ENCODE measurements at places on chromosomes 3 and 15.
A peak's percentile ranks its signal among the peaks of the same experiment; 100 is the strongest.

DNA sequence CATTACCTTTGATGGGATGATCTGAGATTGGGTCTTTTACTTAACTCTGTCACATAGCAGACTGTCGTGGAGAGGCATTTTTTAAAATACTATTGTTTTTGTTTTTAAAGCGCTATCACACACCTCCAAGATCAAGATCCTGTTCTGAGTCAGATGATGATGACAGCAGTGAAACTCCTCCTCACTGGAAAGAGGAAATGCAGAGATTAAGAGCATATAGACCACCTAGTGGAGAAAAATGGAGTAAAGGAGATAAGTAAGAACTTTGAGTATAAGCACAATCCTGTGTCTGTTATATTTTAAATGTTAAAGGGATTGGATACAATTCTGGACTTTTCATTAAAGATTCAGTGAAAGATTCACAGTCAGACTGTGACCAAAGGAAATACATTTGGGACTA is 18.4 kb upstream of the ZBTB47 start:
- DNase-seq = no peak

GRCh38 chr15:50740955-50741354 is 24.6 kb downstream of the SPPL2A start:
- no peak for DNase-seq

DNA sequence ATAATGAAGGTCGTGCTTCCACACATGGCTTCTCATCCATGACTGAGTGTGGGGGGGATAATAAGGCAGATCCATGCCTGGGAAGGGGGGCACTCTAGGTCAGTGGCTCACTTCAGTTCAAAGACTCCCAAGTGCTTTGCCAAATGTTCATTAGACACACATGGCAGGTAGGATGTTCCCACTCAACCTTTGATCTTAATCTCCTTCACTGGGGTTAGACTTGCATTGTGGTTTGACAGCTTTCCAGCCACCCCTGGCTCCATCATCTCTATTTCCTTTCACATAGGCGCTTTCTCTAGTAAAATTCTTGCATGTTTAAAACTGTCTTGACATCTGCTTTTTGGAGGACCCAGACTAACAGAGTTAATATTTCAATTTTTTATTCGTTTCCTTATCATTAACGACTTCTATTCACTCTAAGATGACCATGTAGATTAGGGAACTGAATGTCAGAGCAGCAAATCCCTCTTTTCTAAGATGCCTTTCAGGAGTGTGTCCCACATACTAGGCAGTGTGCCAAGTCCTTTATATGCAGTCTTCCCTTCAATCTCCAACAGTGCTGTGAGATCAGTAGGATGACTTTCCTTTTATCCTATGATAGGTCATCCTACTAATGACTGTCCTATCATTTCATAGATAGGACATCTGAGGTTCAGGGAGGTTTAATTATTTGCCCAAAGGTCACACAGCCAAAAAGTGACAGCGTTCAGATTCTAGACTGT is 57.9 kb downstream of the BTD start:
- no peak for DNase-seq

- no peak for DNase-seq
Measured at GRCh38 chr3:183818041-183818620, 7.2 kb downstream of the MAP6D1 start.

GRCh38 chr15:40925495-40925862 is 3.7 kb upstream of the DLL4 start:
- DNase-seq = no peak

GRCh38 chr3:65948841-65949573 is 89.7 kb downstream of the MAGI1 start:
- DNase-seq = peak; percentile 84

DNA sequence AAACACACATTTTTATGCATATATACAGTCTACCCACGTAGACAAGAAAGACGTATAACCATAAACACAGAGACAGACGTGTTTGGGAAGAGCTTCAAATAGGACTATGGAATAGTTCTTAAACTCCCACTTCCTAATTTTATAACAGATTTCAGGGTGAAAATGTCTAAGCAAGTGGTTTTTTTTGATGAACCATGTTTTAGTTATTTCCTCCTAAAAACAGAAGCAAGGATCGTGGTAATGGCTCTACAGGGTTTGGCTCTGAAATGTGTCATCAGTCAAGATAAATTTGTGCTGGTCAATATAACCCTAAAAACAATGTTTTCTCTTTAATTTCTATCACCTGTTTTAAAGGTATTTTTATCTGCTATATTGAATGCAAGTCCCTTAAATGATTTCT is 58.2 kb downstream of the FMN1 start:
- DNase-seq = no peak

DNA sequence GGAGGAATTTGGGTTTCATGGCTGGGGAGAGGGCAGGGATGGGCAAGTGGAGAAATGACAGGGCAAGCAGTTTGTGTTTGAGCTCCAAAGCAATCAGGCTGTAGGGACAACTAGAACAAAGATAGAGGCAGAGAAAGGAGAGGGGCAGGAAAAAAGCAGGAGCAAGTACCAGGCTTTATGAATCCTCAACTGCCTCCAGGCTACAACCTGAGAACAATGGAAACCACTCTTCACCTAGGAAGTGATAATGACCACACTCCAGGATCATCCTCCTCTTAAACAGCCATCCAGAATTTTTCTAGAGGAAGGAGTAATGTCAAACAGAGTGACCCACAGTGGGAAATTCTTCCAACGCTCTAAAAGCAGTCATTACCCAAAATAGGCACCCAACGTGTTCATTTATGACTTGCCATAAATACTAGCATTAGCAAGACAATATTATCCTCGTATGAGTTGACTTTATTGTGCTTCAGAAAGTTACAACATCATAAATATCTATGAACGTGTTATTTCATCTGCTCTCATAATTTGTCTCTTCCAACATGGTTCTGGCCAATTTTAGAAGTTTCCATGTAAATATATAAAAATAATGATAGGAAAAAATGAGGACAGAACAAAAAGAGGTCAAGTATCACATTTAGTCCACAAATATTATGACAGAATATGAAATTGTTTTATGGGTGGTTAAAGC is 50.5 kb downstream of the TNFAIP8L3 start:
- DNase-seq = no peak

- DNase-seq = peak; percentile 20
Measured at GRCh38 chr15:94671858-94672532, 440.6 kb downstream of the MCTP2 start.

DNA sequence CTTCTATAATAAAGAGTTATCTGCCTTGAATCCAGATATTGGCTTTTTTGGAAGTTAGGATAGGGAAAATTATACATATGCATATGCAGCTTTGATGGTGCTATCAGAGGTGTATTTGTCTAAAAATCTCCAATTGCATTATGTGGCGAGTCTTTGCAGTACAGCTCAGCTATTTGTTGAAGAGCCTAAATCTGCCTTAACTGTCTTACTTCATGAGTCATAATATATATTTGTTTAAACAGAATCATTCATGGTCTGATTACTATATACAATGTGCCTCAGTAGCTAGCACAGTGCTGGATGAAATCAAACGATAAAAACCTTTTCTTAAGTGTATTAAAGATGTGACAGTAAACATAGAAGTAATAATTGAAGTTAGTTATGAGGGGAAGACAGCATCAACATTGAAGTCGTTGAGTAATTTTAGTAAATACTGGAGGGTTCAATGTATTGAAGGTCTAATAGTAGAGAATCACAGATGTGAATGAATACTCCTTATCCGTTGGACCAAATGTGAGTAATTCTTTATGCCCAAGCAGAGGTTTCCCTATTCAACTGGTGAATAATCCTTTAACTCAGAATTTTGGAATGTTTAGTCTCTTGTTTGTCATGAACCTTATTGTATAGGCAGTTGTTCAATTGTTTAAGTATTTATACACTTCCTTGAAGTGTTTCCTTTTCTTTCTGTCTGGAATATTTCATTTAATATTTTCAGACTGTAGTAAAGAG is 74.8 kb upstream of the NAALADL2 start:
- no peak for DNase-seq

DNA sequence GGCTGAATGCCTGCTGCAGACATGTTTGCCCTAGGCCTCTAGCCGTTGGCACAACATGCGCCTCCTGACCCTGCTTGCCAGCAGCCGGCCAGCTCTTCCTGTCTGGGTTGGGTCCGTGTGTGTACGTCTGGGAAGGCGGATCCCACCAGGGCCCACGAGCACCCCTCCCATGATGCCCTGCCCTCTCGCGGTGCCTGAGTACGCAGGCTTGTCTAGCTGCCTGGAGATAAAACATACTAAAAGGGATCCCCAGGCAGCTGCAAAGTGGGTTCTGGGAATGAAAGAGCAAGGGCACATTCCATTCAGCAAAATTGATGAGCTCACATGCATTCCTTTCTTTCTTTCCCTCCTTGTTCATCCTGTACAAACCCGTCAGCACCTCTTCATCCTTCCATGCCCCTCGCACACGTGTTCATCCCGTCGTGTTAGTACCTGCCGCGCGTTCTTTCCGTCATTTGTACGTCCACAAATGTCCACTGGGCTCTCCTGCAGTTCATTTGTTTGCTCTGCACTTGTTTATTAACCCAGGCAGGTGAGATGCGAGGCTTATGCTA is 74.3 kb downstream of the FBLN2 start:
- DNase-seq = peak; percentile 23

GRCh38 chr3:77326586-77326985 is 286.7 kb downstream of the ROBO2 start:
- DNase-seq = no peak

- DNase-seq = peak; percentile 40
Measured at GRCh38 chr15:61834076-61834697, 226.1 kb downstream of the VPS13C start.

- DNase-seq = peak; percentile 46
Measured at GRCh38 chr15:68278595-68279405, 1.3 kb downstream of the FEM1B start.

- DNase-seq = no peak
Measured at GRCh38 chr3:72233571-72233970, 448.6 kb upstream of the PROK2 start.

DNA sequence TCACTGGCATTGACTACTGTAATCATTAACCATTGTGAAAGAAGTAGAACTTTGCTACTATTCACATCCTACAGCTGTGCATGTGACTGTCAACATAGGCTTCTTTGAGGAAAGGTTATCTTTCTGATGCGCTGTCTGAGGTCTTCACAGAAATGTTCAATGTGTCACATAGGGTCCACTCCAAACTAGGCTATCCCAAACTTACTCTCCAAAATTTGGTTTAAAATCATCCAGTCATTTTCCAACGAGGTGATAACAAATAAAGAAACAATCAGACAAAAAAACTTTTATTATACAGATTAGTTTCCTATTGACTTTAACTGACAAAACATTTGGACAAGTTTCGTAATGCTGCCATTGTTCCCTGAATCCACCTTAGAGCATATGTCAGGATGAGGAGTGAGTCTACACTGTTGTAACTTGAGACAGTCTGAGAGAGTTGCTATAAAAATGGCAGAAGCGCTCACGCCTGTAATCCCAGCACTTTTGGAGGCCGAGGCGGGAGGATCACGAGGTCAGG is 511.6 kb downstream of the PLOD2 start:
- DNase-seq = peak; percentile 31

GRCh38 chr3:133268726-133269134 is 131.1 kb upstream of the BFSP2 start:
- peak; percentile 9 for DNase-seq

- no peak for DNase-seq
Measured at GRCh38 chr3:187639927-187640568, 30.1 kb downstream of the SST start.

GRCh38 chr3:115808244-115808643 is 184.9 kb downstream of the GAP43 start:
- no peak for DNase-seq

GRCh38 chr15:69489073-69489571 is 36.5 kb downstream of the RPLP1 start:
- no peak for DNase-seq

DNA sequence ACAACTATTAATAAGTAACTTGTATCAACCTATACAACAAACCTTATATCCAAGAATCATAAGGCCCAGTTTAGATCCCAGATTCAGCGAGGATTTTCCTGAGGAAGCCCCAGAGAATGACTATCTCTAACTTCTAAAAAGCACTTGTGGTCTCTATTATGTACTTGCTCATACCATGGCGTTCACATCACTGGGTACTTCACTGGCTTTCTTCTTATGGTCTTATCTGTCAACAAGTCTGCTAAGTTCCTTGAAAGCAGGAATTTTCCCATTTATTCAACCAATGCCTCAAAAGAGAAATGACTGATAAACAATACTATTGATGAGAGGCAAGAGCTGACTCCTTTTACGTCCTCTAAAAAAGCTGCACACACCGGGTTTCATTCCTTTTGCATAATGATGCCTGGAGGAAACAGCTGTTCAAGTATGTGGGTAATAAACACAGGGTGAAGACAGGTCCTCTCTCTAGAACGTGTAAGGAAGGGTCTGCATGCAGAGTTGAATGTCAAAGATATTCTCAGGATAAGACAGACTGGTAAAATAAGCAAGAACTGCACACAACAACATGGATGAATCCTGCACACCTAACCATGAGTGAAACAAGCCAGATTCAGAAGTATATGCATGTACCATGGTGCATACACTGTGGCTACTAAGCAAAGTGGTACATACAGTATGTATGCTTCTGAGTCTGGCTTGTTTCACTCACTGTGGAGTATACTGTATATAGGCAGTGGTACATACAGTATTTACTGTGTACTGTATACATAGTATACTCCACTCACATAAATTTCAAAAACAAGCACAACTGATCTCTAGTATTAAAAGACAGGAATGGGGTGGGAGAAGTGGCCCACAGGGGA is 408.7 kb downstream of the SHQ1 start:
- no peak for DNase-seq

- DNase-seq = no peak
Measured at GRCh38 chr15:56725386-56725785, 7.9 kb downstream of the ZNF280D start.

DNA sequence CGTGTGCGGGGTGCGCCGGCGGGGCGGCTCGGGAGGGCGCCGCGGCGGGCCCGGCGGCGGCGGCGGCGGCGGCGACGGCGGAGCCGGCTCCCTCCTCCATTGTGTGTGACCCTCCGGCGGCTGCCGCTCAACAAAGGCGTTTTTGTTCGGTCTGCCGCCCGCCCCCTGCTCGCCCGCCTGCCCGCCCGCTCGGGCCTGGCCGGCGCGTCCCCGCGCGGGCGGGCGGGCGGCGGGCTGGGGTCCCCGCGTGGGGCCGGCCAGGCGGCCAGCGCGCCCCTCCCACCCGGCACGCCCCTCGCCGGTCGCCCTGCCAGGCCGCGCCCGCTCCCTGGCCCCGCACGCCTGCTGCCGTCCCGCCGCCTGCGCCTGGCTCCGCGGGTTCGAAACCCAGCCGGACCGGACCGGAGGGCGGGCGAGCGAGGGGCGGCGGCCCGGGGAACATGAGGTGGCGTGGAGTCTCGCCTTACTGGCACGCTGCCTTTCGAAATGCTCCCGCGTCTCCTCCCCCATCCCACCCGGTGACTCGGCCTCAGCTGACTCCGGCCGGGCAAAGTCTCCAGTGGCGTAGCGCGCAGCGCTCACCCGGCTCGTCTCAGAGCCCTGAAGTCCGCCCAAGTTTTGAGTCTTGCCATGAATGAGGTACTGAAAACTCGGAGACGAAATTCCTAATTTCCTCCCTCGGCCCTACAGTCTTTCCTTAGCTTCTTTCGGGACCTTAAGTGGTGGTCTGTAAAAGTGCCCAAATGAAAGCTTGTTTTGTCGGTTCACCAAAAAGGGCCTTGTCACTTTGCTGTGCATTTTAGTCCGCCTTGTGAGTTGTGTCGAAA is 588 bp downstream of the MAPK6 start:
- DNase-seq = peak; percentile 95

- peak; percentile 30 for DNase-seq
Measured at GRCh38 chr3:184284696-184285095, 8.9 kb downstream of the ECE2 start.

Data from large intestine (tissue), 12 donors.